ENCODE measurements at places on chromosomes 12 and 14.
A peak's percentile ranks its signal among the peaks of the same experiment; 100 is the strongest.

DNA sequence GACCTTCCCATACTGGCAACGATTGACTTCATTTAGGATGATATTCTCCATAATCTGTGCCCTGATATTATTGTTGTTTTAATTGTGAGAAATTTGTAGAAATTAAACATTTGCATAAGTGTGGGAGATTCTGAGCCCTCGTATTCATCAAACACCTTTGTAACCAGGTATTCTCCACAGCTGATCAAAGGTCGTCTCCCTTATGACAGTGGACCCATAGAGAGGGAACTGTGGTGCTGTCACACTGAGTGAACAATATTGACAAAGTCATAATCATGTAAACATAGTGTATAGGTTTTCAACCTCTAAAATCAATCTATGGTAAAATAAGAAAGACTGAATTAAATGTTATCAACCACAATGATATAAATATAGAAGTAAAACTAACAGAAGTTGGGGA is 14.9 kb upstream of the PLEKHG3 start:
- DNase-seq: no peak

DNA sequence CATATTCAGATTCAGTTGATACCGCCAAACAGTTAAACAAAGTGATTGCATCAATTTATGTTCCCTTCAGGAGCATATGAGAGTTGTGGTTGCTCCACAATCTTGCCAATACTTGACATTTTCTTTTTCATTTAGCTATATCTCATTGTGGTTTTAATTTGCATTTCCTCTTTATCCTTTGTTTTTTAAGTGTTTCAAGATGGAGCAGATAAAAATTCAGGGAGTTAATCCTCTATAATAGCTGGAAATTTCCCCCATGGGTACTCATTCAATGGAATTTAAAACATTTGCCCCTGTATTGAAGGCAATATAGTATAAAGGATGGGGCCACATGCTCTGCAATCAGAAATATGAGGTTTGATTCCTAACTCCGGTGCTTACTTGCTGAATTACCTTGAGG is 1.1 kb upstream of the EXD2 start:
- DNase-seq: no peak

GRCh38 chr14:101383737-101384338 is 177.5 kb upstream of the DIO3 start:
- DNase-seq: no peak

- DNase-seq: no peak
These were observed 42.1 kb downstream of the MGST1 start for GRCh38 chr12:16389594-16389993.

DNA sequence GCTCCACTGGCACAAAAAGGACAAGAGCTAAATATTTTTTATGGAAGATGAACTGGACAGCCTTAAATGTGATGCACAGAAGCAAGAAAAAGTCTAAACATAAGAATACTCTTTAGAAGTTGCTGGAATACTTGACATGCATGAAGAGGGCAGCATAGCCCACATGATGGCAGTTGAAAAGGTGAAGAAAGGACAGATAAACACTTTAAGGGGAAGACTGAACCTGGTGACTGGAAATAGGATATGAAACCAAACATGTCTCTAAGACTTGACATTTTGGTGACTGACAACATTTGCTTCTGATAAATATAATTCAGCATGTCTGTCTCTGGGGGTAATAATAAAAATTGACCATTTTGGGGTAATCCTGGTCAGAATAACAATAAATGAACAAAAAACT is 273.1 kb downstream of the CCDC91 start:
- no peak for DNase-seq

DNA sequence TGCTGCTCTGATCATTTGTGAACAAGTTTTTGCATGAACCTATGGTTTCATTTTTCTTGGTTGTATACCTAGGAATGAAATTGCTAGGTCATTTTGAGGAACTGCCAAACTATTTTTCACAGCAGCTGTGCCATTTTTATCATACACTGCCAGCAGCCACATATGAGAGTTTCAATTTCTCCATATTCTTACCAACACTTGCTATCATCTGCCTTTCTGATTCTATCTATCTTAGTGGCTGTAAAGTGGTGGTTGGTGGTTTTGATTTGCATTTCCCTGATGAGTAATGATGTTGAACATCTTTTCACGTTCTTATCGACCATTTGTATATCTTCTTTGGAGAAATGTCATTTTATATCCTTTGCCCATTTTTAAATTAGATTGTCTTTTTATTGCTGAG is 146.1 kb downstream of the C12orf75 start:
- DNase-seq: no peak

- DNase-seq: no peak
These were observed 780 bp downstream of the TBC1D15 start for GRCh38 chr12:71840231-71840847.

DNA sequence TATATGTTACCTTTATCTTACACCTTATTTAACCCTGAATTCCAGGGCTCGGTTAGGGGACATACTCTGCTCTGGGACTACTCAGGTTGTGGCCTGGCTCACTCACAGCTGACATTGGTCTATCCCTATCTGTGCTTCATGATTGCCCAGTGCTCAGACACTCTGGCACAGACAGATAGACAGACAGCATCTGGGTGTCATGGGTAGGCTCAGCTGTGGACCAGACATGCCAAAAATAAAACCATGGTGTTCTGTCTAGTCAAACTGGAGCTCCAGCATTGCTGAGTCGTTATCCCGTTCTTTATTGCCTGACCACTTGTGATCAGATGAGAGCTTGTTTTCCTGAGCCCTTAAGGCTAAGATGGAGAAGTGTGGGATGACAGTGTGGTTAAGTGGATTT is 29.0 kb downstream of the FBXW8 start:
- DNase-seq: no peak

- DNase-seq: no peak
These were observed 751.7 kb downstream of the NRXN3 start for GRCh38 chr14:78921856-78922255.

DNA sequence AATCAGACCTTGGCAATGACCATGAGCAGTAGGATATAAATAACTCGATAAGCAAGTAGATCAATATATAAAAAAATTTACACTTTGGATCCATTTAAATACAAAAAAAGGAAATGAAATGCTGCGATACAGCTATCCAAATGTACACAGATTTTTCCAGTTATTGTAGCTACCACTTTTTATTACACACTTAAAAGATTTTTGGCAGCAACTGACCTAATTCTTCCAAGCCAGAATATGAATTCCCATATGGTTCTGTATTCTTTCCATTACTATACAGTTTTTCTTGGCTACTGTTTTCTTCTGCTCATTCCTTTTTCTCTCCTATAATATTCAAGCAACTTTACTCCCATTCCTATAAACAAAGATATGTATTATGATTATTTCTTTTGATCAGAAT is 52.2 kb downstream of the TMTC1 start:
- DNase-seq: no peak

DNA sequence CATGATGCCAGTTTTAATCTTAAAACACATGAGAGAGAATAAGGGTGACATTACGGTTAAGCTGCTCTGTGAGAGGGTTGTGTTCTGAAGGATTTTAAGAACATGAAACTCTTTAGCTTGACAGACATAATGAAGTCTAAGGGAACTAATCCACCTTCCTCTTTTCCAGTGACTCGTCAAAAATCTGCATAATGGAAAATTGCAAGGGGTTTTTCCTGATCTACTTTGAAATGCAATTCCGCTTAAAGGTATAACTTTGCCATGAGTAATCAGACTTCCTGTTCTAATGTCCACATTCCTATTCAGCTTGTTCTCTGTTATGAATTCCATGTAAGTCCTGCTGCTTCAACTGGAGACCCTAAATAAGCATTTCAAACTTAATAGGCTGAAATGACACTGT is at the start of gene ZNF705A:
TSS of gene ZNF705A (plus strand) at position 171 of the 400 bp plus-strand sequence. CDS start 15,611 bp downstream, outside the sequence.
- DNase-seq: no peak

- DNase-seq: no peak
These were observed 7.4 kb upstream of the HOXC11 start for GRCh38 chr12:53965281-53966084.

GRCh38 chr14:75249251-75249957 is 29.2 kb upstream of the FOS start:
- peak; percentile 57 for DNase-seq

- DNase-seq: no peak
These were observed 241.7 kb downstream of the SPTSSA start for GRCh38 chr14:34220378-34220706.

GRCh38 chr12:16611146-16611545 is 5.2 kb upstream of the LMO3 start:
- DNase-seq: no peak

DNA sequence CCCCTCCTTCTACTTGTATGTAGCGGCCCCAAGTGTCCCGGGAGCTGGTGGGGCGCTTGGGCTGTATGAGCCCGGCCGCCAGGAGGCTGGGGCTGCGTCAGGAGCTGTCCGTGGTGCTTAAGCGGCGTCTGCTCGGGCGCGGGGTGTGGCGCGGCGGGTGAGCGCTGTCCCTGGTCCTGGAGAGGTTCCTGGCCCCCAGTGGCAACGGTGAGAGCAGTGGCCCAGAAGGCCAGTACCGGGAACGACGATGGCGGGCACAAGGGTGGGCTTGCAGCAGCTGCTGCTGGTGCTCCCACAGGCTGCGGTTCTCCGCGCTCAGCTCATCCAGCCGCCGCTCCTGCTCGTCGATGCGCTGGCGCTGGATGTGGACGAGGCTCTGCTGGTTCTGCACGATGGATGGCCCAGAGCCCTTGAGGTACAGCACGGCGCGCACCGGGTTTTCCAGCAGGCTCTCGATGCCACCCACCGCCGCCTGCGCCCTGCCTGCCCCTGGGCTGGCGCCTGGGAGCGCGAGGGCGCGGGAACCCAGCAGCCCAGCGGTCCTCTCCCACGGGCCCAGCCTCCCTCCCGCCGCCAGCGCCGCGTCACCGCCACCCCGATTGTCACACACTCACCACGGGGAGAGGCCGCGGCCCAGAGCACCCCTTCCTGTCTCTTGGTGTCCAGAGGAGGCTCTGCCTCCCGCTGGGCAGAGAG is 41.9 kb upstream of the FKBP4 start:
- peak; percentile 49 for DNase-seq

DNA sequence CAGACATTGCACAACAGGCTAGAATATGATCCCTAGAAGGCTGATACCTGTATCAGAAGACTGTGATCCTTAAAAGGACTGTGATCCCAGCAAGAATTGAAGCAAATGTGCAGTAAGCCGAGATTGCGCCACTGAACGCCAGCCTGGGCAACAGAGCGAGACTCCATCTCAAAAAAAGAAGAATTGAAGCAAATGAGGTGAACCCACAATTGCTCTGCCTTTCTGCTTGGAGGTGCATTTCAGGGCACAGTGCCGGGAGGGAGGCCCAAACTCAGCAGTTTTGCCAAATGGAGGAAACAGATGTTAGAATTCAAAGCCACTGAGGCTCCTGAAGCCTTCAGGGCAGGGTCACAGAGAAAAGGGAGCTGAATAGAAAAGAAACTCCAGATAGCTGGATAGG is 61.1 kb upstream of the COCH start:
- DNase-seq: no peak

- no peak for DNase-seq
These were observed 12.1 kb downstream of the CNOT2 start for GRCh38 chr12:70255311-70255710.

- DNase-seq: no peak
These were observed 59.5 kb upstream of the IGF1 start for GRCh38 chr12:102539651-102540553.

DNA sequence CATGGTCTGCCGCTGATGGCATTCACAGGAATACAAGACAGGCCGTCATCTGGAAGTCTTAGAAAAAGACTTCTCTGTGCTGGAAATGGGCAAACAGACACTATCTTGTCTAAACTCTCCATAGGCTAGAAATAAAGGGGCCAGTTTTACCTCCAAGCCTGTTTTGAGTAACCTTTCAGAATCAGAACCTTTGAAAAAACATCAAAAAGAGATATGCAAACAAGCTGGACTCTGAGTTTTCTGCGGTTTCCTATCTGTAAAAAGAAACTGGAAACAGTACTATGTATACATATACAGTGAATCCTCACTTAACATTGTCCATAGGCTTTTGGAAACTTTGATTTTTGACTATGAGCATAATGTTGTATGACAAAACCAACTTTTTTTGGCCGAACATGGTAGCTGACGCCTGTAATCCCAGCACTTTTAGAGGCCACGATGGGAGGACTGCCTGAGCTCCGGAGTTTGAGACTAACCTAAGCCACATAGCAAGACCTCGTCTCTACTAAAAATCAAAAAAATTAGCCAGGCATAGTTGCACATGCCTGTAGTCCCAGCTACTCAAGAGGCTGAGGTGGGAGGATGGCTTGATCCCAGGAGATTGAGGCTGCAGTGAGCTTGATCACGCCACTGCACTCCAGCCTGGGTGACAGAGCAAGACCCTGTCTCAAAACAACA is 92.9 kb upstream of the MAX start:
- no peak for DNase-seq

DNA sequence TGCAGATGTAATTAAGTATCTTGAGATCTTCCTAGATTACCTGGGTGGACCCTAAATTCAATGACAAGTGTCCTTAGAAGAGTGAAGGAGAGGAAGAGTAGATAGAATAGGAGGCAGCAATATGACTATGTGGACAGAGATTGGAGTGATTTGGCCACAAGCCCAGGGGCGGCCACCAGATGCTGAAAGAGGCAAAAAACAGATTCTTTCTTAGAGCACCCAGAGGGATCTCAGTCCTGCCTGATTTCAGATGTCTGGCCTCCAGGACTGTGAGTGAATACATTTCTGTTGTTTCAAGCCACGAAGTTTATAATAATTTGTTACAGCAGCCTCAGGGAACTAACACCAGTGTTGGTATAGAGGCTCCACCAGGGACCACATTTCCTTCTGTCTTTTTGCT is 67.3 kb downstream of the DACT1 start:
- DNase-seq: no peak

- DNase-seq: no peak
These were observed 11.9 kb downstream of the GLTP start for GRCh38 chr12:109868182-109869051.

- DNase-seq: no peak
These were observed 19.9 kb upstream of the ADAMTS20 start for GRCh38 chr12:43571885-43572284.

GRCh38 chr14:92880851-92881250 is 42.1 kb upstream of the CHGA start:
- no peak for DNase-seq

DNA sequence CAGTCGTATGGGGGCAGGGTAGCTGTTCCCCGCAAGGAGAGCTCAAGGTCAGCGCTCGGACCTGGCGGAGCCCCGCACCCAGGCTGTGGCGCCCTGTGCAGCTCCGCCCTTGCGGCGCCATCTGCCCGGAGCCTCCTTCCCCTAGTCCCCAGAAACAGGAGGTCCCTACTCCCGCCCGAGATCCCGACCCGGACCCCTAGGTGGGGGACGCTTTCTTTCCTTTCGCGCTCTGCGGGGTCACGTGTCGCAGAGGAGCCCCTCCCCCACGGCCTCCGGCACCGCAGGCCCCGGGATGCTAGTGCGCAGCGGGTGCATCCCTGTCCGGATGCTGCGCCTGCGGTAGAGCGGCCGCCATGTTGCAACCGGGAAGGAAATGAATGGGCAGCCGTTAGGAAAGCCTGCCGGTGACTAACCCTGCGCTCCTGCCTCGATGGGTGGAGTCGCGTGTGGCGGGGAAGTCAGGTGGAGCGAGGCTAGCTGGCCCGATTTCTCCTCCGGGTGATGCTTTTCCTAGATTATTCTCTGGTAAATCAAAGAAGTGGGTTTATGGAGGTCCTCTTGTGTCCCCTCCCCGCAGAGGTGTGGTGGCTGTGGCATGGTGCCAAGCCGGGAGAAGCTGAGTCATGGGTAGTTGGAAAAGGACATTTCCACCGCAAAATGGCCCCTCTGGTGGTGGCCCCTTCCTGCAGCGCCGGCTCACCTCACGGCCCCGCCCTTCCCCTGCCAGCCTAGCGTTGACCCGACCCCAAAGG is 804 bp downstream of the GAPDH start:
- peak; percentile 44 for DNase-seq

GRCh38 chr14:87492561-87492960 is 500.4 kb downstream of the GALC start:
- DNase-seq: no peak

- no peak for DNase-seq
These were observed 54.6 kb downstream of the TTC8 start for GRCh38 chr14:88879022-88879421.

Data from stimulated activated CD8-positive, alpha-beta memory T cell treated with anti-CD3 and anti-CD28 coated beads, Interleukin-7, amount 100 ng/mL, for 1 hour (primary cell).